Activated T-helper 2 cell treated with anti-CD3 and anti-CD28 coated beads, Interferon-gamma antibody, Interleukin-2, Interleukin-4, amounts not matched to agents 10 μg/mL and 5 μg/mL and 100 μg/mL, durations not matched to agents 14 hours and 24 hours and 36 hours (primary cell): ENCODE measurements at places on chromosomes 7 and 10. TPM values are rescaled to one million over a fixed set of nuclear protein-coding genes. Genes with fewer than 3 reads are reported as not detected.

The STAG3 gene
- 20.6 and 22.3 TPM in 2 replicates for total RNA-seq

The DNAJC1 gene
- 24.0 and 24.5 TPM in 2 replicates for total RNA-seq

The AGAP6 gene
- 22.5 and 25.8 TPM in 2 replicates for total RNA-seq

The SAMD9L gene
- total RNA-seq: 12.6 and 15.3 TPM in 2 replicates

The TSPAN33 gene
- 5.5 and 5.6 TPM in 2 replicates for total RNA-seq

The GIMAP6 gene
- total RNA-seq: 25.8 and 29.4 TPM in 2 replicates

The FFAR4 gene
- not detected in 2 replicates for total RNA-seq
